Peyer's patch (tissue), 4 donors: ENCODE measurements at places on chromosomes 11 and 22. TPM values are rescaled to one million over a fixed set of nuclear protein-coding genes. Genes with fewer than 3 reads are reported as not detected.

OR4S2 gene
- not detected for total RNA-seq

GRIK4 gene
- total RNA-seq, result 0.40 TPM

SYT13 gene
- 28.0 TPM for total RNA-seq

PNPLA3 gene
- total RNA-seq, result 4.2 TPM

WT1 gene
- not detected for total RNA-seq

VSIG10L2 gene
- not detected for total RNA-seq

ACR gene
- not detected for total RNA-seq

CASP5 gene
- 18.0 TPM for total RNA-seq

OR51L1 gene
- total RNA-seq, result not detected

CDCA5 gene
- 0.94 TPM for total RNA-seq

MRGPRX3 gene
- total RNA-seq, result not detected

CNTF gene
- not detected for total RNA-seq

GRCh38 chr11:61513143-61513765 is 4.7 kb downstream of the LRRC10B start:
- DNase-seq, result no peak

- DNase-seq, result no peak
Observed at GRCh38 chr11:86176165-86176884, 68.2 kb upstream of the EED start.

- DNase-seq, result no peak
Observed at GRCh38 chr11:35389897-35390465, 29.4 kb downstream of the SLC1A2 start.

- DNase-seq, result no peak
Observed at GRCh38 chr22:38653741-38654140, 2.5 kb downstream of the FAM227A start.

DNA sequence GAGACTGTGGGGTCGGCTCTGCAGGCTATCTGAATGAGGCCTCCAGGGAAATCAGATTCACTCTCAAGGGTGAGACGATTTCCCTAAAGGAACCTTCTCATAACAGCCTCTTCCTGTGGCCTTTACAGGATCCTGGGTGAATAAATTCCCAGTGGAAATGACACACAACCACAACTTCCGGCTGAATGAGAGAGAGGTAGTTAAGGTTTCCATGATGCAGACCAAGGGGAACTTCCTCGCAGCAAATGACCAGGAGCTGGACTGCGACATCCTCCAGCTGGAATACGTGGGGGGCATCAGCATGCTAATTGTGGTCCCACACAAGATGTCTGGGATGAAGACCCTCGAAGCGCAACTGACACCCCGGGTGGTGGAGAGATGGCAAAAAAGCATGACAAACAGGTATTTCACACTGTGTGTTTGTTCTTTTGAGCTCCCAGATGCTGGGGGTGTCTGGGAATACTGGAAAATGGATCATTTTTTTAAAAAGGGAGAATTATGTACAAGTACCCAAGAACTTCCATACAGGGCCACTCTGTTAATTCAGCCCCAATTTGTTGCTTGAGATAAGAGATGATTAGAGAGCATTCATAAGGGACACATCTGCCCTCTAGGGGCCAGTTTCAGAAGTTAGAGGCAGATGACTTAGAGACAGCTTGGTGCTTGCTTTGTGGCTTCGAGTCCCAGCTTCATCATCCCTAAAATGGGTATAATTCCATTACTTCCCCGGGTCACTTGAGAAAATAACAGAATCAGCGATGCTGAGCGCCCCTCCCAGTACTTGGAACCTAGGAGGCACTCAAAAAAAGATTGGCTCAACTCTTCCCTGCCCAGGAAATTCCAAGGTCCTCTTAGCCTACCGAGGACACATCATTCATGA is 10.2 kb downstream of the SERPIND1 start:
- DNase-seq, result peak; percentile 63

- DNase-seq, result no peak
Observed at GRCh38 chr11:78234006-78234405, 45.3 kb downstream of the USP35 start.

DNA sequence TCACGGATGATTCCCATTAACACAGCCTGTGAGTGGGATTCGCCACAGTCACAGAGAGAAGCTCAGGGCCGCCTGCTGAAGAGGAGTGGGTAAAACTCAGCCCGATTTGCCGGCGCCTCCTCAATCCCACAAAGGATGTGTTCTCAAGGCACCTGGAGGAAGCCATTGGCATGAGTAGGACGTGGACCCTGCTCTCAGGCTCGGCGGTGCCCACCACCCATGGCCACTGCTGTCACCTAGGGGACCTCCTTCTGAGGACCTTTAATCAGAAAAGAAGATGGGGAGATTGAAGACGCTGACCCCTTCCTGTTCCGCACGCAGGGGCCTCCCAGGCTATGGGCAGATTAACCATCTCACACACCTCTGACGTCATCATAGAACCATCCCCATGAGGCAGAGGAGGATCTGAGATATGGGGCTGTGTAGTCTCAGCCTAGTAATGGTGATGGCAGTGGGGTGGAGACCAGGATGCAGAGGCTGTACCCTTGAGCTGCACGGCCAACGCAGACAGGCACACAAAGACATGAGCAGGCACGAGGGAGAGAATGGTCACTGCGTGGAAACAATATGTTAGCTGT is 571.8 kb downstream of the BRD1 start:
- peak; percentile 31 for DNase-seq

DNA sequence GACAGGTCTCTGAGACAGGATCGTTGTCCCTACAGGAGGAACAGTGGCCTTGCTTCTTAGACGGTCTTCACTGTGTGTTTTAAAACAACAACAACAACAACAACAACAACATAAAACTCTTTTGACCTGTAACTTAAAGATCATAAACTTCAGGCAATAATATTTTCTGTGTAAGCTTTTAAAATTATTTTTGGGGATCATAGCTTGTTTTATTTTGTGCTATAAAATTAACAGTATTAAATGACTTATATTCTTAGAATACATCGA is 13.8 kb upstream of the AIFM3 start:
- DNase-seq, result no peak

GRCh38 chr11:119436711-119437110 is 13.7 kb upstream of the THY1 start:
- no peak for DNase-seq

- DNase-seq, result no peak
Observed at GRCh38 chr11:66862559-66863037, 5.7 kb downstream of the LRFN4 start.

DNA sequence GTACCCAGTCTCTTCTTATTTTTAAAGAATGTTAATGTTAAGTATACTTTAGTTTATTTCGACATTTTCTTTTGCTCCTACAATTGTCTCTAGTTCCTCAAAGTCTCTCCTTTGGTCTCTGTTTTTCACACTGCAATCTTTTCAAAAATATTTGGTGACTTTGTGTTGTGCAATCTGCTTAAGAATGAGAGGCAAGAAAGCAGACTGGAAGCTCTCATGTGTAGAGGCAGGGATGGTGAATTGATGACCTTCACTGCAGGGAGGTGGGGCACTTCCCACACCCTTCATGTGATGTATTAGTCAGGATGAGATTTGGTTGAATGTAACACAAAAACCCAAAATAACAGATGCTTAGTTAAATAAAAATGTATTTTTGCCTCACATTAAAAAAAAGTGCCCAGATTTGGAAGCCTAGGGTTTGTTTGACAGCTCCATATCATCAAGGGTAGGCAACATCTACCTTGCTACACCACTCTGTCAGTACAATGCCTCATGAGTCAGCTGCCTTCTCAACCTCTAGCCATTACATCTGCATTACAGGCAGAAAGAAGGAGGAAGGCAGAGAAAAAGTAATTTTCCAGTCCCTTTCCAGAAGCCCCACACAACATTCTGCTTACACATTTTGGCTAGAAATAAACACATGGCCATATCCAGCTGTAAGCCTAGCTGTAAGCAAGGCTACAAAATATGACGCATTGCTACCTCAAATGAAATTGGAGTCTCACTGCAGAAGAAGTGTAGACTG is 3.8 kb upstream of the MMP27 start:
- no peak for DNase-seq

- DNase-seq, result no peak
Observed at GRCh38 chr11:41047229-41047628, 412.2 kb downstream of the LRRC4C start.

- DNase-seq, result no peak
Observed at GRCh38 chr22:37320726-37321677, 38.7 kb downstream of the CYTH4 start.

DNA sequence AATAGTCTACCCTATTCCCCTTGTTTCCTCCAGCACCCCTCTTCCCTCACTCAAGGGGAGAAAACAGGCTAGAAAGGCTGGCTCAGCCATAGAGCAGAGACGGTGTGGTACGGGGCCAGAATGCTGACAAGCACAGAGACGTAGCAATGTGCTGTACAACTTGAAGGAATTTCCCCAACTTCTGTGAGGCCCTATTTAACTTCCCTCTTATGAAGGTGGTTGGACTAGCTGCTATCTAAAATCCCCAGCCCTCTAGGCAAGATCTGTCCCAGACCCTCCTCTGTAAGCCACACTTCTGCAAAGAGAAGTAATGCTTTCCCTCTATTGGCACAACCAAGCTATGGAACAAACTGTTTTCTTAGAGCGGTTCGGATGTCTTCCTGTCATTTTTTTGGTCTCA is 37.8 kb downstream of the PLEKHA7 start:
- DNase-seq, result no peak

DNA sequence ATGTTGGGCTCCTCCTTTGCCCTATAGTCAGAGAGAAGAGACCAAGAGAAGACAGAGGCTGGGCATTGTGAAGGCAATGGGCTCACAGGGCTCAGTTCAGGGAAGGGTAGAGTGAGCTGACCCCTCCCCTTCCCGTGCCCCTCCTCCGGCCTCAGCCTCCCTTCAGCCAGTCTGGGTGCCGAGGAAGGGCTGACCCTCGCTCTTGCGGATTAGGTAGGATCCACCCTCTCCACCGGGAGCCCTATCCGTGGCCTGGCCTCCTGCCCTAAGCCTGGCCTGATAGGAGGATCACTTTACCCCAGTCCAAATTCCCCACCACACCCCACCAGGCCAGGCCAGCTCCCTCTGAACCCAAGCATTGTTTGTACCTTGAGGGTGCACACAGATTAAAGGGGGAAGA is 1.8 kb upstream of the PPP1R14B start:
- no peak for DNase-seq

DNA sequence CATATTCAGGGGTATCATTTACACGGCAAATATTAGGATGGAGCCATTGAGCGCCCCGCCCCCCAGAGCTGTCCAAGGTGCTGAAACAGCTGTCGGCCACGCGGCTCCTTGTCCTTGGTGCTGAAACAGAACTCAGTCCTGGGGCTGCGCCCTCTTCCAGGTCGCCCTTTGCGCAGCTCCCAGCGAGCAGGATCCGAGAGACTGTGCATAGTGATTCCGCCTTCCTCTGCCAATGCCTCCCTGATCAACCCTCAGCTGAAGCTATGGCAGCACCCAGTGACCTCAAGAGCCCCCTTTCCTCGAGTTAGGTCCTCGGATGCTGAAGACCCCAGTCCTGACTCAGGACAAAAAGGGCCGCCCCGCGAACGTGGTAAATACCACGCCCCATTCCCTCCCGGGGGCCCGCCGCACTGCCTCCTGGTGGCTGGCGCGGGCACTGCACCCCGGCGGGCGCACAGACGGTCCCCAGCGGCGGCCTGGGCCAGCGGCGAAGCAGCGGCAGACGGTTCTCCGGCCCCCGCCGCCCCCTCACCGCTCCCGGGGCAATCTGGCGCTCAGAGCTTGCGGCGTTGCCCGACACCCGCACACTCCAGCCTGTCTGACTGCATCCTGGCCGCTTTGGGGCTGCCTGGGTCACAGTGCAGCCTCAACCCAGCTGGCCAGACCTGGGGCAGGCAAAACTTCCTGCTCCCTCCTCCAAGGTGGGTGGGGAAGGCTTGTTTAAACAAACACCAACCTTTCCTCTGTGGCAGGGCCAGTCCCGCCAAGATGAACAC is 13.4 kb downstream of the SYT7 start:
- peak; percentile 84 for DNase-seq

DNA sequence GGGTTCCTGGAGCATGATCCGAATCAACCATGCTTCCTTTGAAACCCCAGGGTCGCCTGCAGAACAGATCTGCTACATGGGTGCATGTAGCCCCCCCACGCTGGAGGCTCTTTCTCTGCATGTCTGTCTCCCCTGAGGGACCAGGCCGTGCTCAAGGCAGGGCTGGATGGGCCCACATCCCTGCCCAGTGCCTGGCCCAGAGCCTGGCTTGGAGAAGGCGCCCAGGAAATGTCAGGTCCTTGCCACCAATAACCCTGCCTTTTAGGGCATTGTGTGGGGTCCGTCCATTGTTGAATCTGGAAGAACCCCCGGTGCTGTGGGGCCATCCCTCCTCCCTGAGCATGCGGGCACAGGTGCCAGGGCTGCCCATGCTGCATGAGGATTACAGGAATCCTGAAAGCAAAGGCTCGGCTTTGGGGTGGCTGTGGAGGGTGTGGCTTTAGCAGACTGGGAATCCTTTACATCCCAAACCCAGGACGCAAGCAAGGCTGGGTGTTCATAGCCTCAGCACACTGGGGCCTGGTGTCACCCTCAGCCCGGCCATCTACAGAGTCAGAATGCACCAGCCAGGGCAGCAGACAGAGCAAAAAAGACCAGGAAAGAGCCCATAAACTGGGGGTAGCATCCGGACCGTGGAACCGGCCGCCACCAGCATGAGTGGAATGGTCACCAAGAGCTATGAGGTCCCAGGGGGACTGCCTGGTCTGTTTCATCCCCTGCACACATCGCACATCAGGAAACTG is 48.2 kb downstream of the RTL6 start:
- peak; percentile 24 for DNase-seq

- DNase-seq, result no peak
Observed at GRCh38 chr11:79021601-79022000, 419.2 kb downstream of the TENM4 start.

GRCh38 chr22:49015459-49015858 is 812.2 kb downstream of the BRD1 start:
- DNase-seq, result no peak

DNA sequence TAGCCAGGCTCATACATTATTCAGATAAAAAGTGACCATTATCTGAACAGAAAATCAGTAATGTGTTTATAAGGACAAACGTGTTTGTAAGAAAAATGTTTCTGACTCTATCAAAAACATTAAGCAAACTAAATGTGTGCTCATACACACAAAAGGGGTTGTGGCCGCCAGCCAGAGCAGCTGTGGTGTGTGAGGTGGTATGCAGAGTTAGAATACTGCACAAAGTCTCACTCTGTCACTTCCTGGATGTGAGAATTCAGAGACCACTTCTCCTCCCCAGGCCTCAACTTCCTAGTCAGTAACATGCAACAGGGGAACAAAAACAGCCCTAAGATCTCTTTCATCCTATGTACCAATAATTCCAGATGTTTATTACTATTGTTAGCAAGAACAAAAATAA is 9.4 kb downstream of the OR5B21 start:
- DNase-seq, result no peak
